Right forelimb (tissue), 1 donor: ENCODE measurements at places on chromosomes 13 and 19.

- DNase-seq: no peak
Observed at GRCh38 chr19:34508540-34508939, 27.0 kb downstream of the WTIP start.

- no peak for DNase-seq
Observed at GRCh38 chr19:4502282-4503131, 15.8 kb downstream of the PLIN4 start.

- no peak for DNase-seq
Observed at GRCh38 chr13:73732350-73732749, 401.9 kb downstream of the KLF12 start.

GRCh38 chr19:40803857-40804782 is 5.1 kb downstream of the EGLN2 start:
- DNase-seq: no peak
